Trophoblast cell (in vitro differentiated cells and primary cell): ENCODE measurements at places on chromosomes 5 and 9.

- DNase-seq = no peak
Observed at GRCh38 chr9:110767559-110768063, 99.0 kb downstream of the MUSK start.

GRCh38 chr9:120416781-120417427, 163.1 kb downstream of the CDK5RAP2 start:
- peak; percentile 69 for DNase-seq

GRCh38 chr9:35335164-35335563, 154.7 kb upstream of the RUSC2 start:
- DNase-seq = peak; percentile 18

GRCh38 chr9:79569814-79570447, 1.8 kb upstream of the TLE4 start:
- no peak for DNase-seq

- no peak for DNase-seq
Observed at GRCh38 chr9:113665064-113665463, 201.5 kb downstream of the RGS3 start.

GRCh38 chr5:33299621-33300208, 141.1 kb upstream of the TARS1 start:
- peak; percentile 79 for DNase-seq

- DNase-seq = no peak
Observed at GRCh38 chr5:38718771-38719391, 126.9 kb upstream of the OSMR start.

- peak; percentile 76 for DNase-seq
Observed at GRCh38 chr5:40666657-40667056, 13.1 kb upstream of the PTGER4 start.

GRCh38 chr9:84323858-84324257, 16.7 kb downstream of the SLC28A3 start:
- DNase-seq = no peak

- no peak for DNase-seq
Observed at GRCh38 chr9:20990867-20991266, 40.6 kb downstream of the HACD4 start.

DNA sequence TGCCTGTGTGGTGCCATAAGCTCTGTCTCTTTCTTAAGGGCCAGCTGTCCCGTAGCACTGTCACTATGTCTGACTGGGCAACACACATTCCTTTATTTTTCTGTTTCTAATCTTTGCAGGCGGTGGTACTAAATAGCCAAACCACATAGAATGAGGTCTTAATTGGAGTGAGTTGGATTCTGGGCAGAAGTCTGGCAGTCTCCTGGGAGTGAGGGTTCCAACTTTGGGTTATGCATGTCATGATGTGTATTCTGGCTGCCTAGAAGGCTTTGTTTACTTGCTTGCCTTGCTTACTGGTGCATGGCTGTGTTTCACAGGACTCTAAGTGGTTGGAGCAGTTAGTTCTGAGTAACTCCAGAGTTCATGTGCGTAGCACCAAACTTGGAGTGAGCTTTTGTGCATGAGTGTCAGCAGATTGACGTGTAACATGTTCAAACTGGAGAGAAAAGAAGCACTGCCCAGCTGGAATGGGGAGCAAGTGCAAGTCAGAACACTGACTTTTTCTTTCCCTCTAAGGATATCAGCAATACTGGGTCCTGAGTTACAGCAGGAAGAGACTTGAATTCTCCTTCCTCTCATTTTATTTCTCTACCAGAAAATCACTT, 185.8 kb downstream of the PCSK1 start:
- no peak for DNase-seq
